ENCODE measurements at places on chromosomes 6 and 20.

GRCh38 chr6:166483573-166484250 lies 101.0 kb upstream of the MPC1 start:
- no peak for DNase-seq

DNA sequence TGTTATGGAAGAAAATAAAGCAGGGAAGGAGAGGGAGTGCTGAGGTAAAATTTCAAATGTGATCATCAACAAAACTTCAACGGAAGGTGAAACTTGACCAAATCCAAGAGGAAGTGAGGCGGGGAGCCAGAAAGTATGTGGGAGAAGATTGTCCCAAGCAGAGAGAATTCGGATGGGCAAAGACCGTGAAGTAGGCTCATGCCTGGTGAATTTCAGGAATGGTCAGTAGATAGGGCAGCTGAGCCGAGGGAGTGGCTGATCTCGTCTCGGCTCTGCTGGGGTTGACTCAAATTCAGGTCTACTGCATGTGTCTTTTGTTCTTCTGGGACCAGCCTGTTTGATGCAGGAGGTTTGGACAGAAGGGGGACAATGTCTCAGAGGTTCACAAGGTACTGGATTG lies 7.0 kb upstream of the CSNK2A1 start:
- no peak for DNase-seq

DNA sequence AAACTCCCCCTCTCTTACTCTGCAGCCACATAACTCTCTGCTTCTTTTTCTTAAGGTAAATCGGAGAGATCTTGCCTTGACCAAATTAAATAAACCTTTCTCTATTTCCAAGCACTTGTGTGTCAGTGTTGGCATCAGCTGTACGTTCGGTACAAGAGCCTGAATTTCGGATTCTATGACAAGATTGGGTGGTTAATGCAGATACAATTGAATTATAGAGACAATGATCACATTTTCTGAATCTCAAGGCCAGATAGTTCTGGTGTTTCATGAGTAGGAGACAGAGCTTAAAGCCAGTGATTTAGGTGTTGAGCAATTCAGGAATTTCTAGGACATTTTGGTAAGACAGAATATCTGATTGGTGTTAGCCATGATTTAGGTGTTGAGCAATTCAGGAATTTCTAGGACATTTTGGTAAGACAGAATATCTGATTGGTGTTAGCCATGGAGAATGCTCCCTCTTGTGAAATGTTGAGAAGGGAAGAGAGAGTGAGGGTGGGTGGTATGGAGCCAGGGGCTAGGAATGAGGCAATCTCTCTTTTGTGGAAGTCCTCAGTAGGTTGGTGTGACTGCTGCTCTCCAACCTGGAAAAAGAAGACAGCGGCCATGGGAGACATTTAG lies 5.1 kb downstream of the SPINT3 start:
- DNase-seq = no peak

DNA sequence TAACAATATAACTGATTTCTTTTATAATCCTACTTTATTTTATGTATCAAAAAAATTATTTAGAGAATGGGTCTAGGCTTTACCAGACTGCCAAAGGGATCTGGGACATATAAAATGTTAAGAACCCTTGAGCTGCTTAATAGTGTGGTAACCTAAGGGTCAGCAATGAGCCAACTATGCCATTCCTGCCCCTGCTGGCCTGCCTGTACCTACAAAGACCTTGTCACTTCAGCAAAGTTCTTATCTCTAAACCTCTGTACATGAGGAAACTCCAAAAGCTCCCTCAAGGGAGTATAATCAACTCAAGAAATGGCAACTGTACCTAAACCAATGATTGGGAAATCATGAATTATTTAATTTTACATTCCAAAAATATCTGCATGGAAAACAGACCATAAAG lies 266.9 kb downstream of the PKHD1 start:
- DNase-seq = no peak

GRCh38 chr6:13413900-13414555 lies 73.4 kb downstream of the GFOD1 start:
- no peak for DNase-seq

- DNase-seq = no peak
These were observed 2.4 kb upstream of the MCM3 start for GRCh38 chr6:52286798-52287432.

GRCh38 chr6:41755895-41756294 lies 8.7 kb upstream of the PGC start:
- no peak for DNase-seq

- DNase-seq = no peak
These were observed 243.7 kb downstream of the UTRN start for GRCh38 chr6:144528743-144529425.

DNA sequence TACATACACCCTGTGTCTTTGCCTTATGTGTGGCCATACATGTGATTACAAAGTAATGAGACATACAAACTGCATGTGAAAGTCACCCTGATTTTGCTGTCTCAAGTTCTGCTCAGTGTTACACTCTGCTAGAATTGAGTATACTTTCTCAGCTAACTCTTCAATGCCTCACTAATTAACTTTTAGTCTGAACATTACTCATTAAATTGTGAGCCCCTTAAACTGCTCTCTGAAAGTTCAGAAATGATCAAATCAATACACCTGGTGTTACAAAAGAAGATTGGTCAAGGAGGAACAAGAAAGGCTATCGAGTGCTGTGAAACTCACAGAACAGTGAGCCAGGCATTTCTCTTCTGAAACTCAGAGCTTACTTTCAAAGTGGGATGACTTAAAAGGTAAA lies 71.3 kb downstream of the MKKS start:
- no peak for DNase-seq

GRCh38 chr6:42786525-42786985 lies 4.7 kb downstream of the BICRAL start:
- DNase-seq = no peak

- no peak for DNase-seq
These were observed 57.8 kb downstream of the ATP9A start for GRCh38 chr20:51710361-51710894.

- no peak for DNase-seq
These were observed 13.1 kb downstream of the CDK5RAP1 start for GRCh38 chr20:33388268-33388667.

DNA sequence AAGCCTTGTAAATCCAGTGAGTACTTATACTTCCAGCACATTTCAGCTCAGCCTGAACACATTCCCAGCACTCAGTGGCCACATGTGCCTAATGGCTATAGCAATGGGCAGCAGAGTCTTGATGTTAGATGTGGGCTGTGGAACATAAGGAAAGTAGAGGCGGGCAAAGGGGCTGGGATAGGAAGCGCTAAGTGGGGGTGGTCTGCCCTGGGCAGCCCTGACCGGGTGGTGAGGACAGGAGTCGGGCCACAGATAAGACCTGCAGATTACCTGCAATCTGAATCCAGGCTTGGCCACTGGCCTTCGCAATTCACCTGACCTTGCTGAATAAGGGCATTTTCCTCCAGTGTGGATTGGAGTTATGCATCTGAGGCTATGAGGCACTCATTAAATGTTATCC lies 11.1 kb upstream of the HMGA1 start:
- no peak for DNase-seq

DNA sequence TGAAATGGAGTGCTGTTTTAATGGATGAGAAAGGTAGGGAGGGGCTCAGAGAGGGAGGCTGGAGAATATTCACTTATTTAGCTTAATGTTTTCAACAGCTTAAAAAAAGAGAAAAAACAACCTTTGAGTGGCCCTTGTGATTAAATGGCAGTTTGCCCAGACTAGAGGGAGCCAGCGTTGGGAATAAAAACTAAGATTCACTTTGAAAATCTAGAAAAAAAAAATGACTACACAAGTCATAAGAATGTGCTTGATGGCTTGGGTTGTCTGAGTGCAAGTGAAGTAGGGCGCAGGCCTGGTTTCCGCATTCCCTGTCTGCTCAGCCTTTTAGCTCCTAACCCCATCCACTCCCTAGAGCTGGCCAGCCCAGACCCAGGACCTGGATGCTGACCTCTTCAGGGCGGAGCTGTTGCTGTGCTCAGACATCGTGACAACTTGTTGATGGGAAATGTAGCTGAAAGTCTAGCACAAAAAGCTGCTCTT lies 28.9 kb downstream of the UTRN start:
- no peak for DNase-seq

DNA sequence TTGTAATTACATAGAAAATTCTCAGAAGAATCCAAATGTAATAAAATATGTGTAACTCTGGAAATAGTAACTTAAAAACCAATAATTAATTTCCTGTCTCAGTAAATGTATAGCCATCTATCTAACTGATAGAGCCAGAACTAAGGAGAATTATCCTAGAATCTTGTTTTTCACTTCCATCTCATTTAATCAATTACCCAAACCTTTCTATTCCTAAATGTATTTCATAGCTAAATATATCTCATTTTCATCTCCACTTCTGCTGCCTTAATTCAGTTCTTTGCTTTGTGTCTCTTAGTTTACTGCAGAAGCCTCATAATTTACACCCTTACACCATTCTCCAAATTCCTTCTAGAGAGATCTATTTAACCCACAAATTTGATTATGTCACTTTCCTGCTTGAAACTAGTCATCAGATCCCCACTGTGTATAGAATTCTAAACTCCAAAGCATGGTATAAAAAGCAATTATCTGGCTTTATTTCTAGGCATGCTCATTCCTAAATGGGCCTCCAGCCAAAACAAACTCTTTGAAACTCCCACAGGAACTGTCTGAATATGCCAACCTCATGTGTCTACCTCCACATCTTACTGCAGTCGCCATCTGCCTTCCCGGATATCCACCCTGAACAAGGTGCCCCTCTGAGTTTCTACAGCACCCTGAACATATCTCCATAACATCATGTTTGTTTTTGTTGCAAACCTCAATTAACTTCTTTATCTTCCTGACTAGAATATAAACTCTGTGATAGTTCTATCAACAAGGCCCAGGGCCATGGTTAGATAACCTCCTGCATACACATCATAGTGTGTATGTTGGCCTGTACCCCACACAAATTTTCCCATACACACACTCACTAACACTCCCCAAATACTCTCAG lies 70.5 kb upstream of the ADTRP start:
- no peak for DNase-seq
